ENCODE measurements at places on chromosomes 3 and 15. TPM values are rescaled to one million over a fixed set of nuclear protein-coding genes. Genes with fewer than 3 reads are reported as not detected.

Gene RHOA
- total RNA-seq = 630 TPM

Gene TRNT1
- 21.9 TPM for total RNA-seq

Gene TMEM40
- total RNA-seq = not detected

Gene CLDN18
- not detected for total RNA-seq

Gene CKMT1A
- total RNA-seq = not detected

GRCh38 chr3:45950131-45950530, 6.9 kb downstream of the CXCR6 start:
- H3K4me1 ChIP-seq = peaks cover 33% of the 10 kb centered on the region
- no peak overlapping the region for H3K4me3 ChIP-seq
- H3K36me3 ChIP-seq = peaks cover 48% of the 10 kb centered on the region
- no peak for DNase-seq
- H3K27me3 ChIP-seq = no peaks in the 10 kb centered on the region

GRCh38 chr3:81863756-81864155, 102.3 kb upstream of the GBE1 start:
- H3K36me3 ChIP-seq = no peaks in the 10 kb centered on the region
- H3K4me1 ChIP-seq = no peaks in the 10 kb centered on the region
- no peak overlapping the region for H3K27ac ChIP-seq
- no peak for DNase-seq
- no peaks in the 10 kb centered on the region for H3K27me3 ChIP-seq

DNA sequence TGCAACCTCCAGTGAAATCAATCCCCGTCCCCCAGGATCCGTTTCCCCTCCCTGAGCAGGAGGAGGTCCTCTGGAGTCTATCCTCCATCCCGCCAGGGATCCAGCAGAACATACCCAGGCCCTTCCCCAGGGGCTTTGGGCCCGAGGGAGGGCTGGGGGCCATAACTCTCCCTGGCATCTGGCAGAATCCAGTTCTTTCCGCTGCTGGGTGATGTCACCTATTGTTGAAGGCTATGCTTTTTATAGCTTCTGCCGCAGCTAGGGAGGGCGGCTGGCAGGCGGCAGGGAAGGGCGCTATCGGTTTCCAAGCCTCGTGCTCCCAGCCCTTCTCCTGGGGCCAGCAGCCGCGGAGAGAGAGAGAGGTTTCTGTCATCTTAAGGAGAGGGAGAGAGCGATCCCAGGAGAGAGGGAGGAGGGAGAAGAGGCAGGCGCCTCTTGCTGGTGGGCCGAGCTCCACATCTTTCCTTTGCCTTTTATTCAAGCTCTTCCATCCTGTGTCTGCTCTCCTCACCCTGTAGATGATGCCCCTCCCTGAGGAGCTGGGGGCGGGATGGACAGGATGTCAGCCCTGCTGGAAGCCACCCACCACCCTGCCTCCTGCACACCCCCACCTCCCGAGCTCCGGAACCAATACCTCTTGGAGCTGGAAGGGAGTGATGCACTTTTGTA, 120.1 kb downstream of the ANP32A start:
- H3K27me3 ChIP-seq = no peaks in the 10 kb centered on the region
- H3K36me3 ChIP-seq = no peaks in the 10 kb centered on the region
- peaks cover 18% of the 10 kb centered on the region for H3K4me1 ChIP-seq

DNA sequence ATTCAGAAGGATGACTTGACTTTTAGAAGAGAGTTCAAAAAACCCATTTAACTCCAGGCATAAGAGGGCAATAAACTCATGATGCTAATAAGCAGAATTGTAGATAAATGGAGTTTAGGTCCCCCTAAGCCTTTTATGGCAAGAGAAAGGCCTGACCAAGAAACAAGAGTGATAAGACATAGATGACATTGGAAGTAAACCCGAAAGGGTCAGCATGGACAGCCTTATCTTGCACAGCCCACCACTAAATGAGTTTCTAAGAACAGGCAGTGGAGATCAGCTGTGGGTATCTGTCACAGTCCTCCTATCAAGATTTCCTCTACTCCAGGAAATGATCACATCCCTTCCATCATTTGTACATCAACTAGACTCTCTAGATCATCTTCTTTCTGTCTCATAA, 457.9 kb upstream of the ADAMTS9 start:
- no peaks in the 10 kb centered on the region for H3K36me3 ChIP-seq
- no peaks in the 10 kb centered on the region for H3K27me3 ChIP-seq
- no peak for DNase-seq

DNA sequence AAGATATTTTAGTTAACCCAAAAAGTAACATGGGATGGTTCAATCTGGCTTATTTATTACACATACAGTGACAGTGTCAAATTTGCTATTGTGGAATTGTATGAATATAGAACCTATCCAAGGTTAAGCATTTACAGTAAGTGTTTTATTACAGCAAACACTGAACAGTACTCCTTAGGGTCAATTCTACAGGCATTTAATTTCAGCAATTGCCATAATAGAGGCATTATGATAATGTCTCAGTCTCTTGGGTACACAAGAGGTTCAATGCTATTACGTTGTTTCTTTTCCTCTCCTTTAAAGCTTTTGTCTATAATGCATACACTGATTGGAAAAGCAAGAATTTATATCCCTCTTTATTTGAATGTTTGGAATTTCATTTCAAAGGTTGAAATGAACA, 275.7 kb upstream of the NAALADL2 start:
- no peaks in the 10 kb centered on the region for H3K27me3 ChIP-seq
- no peak for DNase-seq
- H3K27ac ChIP-seq = no peak overlapping the region
- no peak overlapping the region for H3K4me3 ChIP-seq

- peaks cover 23% of the 10 kb centered on the region for H3K4me1 ChIP-seq
- no peak overlapping the region for H3K4me3 ChIP-seq
- H3K27ac ChIP-seq = no peak overlapping the region
- DNase-seq = no peak
Observed at GRCh38 chr3:56781762-56782161, 20.0 kb downstream of the ARHGEF3 start.

DNA sequence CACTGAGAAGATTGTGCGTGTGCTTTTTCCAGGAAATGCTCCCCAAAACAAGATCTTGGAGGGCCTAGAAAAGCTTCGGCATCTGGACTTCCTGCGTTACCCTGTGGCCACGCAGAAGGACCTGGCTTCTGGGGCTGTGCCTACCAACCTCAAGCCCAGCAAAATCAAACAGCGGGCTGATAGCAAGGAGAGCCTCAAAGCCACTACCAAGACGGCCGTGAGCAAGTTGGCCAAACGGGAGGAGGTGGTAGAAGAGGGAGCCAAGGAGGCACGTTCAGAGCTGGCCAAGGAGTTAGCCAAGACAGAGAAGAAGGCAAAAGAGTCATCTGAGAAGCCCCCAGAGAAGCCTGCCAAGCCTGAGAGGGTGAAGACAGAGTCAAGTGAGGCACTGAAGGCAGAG, 4.8 kb downstream of the MAP1A start:
- H3K4me1 ChIP-seq = peaks cover 8% of the 10 kb centered on the region
- H3K4me3 ChIP-seq = no peak overlapping the region
- no peaks in the 10 kb centered on the region for H3K27me3 ChIP-seq

GRCh38 chr3:132006605-132007204, 28.1 kb downstream of the CPNE4 start:
- no peak for DNase-seq
- no peaks in the 10 kb centered on the region for H3K4me1 ChIP-seq
- H3K4me3 ChIP-seq = no peak overlapping the region
- H3K27me3 ChIP-seq = no peaks in the 10 kb centered on the region
- no peak overlapping the region for H3K27ac ChIP-seq
- H3K36me3 ChIP-seq = no peaks in the 10 kb centered on the region

- H3K4me3 ChIP-seq = peak overlapping the region; percentile 86
- DNase-seq = no peak
- peak overlapping the region; percentile 85 for H3K27ac ChIP-seq
- H3K27me3 ChIP-seq = no peaks in the 10 kb centered on the region
- H3K4me1 ChIP-seq = no peaks in the 10 kb centered on the region
Observed at GRCh38 chr3:160400030-160400701, 716 bp downstream of the SMC4 start.

DNA sequence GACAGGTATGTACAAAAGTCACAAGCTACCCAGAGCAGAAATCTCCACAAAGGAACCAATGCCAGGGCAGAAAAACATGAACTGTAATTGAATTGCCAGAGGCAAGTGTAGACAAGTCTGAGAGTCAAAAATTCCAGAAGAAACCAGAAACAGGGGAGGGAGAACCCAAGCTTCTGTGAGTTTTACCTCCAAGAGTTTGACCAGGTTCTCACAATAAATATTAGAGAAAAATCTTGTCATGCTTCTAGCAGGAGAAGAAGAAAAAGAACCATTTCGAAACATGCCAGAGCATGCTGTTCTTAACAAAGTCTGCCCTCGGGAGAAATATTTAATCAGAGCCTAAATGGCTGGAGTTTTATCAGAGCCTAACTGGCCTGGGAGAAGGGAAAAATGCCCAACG, 32.5 kb upstream of the AP3B2 start:
- H3K27me3 ChIP-seq = no peaks in the 10 kb centered on the region
- no peaks in the 10 kb centered on the region for H3K4me1 ChIP-seq
- no peaks in the 10 kb centered on the region for H3K36me3 ChIP-seq
- DNase-seq = no peak
- no peak overlapping the region for H3K4me3 ChIP-seq
- no peak overlapping the region for H3K27ac ChIP-seq

GRCh38 chr3:165217739-165218138, 21.6 kb upstream of the SLITRK3 start:
- H3K27me3 ChIP-seq = no peaks in the 10 kb centered on the region
- no peaks in the 10 kb centered on the region for H3K36me3 ChIP-seq
- no peaks in the 10 kb centered on the region for H3K4me1 ChIP-seq
- no peak overlapping the region for H3K27ac ChIP-seq
- no peak overlapping the region for H3K4me3 ChIP-seq

DNA sequence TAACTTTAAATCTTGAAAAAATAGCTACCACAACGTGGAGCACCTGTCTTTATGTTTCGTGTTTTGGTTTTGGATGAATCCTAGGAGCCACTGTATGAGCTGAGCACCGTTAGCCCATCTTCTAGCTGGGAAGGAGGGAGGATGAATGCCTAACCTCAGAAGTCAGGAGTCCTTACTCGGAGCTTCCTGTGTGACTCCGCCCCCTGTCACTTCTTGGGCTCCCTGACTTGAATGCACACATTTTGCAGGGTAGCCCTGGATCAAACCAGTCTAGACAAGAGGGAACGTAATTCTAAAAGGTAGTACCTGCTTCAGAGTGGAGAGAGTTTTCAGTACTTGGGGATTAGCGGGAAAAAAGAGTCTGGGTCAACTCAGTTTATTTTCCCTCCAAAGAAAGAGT, 5.3 kb downstream of the GABRA5 start:
- no peaks in the 10 kb centered on the region for H3K27me3 ChIP-seq
- H3K27ac ChIP-seq = no peak overlapping the region
- no peaks in the 10 kb centered on the region for H3K4me1 ChIP-seq
- H3K4me3 ChIP-seq = no peak overlapping the region

DNA sequence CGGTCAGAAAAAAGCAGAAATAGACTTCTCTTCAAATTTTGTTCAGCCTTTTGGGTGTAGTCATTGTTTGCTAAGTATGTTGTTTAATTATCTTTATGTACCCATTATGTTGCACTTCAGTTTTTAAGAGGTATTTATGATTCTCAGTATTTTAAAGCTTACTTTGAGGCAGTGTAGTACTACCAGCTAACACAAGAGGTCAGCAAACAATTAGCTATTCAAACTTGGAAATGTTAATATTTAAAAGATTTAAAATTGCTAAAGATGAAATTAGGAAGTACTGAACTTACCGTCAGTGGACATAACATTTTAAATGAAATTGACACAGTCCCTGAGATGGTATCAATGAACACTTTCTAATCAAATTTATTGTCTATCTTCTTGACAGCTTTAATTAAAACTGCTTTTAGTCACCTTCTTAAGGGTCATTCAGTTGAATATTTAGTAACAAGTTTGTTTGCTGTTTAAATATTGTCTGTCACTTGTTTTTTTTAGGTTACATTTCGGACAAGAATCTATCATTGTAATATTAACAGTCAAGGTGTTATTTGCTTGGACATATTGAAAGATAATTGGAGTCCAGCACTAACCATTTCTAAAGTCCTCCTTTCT, 28.1 kb downstream of the NKIRAS1 start:
- H3K4me3 ChIP-seq = no peak overlapping the region
- no peak for DNase-seq
- H3K27ac ChIP-seq = no peak overlapping the region
- H3K27me3 ChIP-seq = no peaks in the 10 kb centered on the region

DNA sequence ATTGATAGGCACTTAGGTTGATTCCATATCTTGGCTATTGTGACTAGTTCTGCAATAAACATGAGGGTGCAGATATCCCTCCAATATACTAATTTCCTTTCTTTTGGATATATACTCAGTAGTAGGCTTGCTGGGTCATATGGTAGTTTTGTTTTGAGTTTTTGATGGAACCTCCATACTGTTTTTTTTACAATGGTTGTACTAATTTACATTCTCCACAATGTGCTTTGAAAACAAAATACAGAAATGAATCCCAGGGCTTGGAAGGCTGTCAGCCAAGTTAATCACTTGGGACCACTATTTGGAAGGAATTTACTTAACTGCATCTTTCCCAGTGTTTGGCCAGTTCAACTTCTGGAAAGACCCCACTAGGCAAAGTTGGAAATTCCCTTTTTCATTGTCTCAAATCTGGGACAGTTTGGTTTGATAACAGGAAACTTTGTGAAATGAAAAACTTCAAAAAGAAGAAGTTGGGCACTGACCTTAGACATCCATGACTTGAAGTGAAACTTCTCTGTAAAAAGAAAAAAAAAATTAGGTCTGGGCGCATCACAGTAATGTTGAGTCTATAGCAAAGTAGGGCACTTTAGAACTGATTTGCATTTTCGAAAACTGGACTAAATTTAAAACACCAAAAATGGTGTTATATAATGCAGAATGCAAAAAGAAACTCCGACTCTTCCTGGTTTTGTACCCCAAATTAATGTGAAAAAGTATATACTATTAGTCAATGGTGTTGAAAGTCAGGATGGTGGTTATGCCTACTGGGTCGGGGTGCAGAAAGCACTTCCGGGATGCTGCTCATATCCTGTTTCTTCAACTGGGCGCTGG, 6.0 kb downstream of the CTSH start:
- H3K4me3 ChIP-seq = peak overlapping the region; percentile 7
- H3K27ac ChIP-seq = peak overlapping the region; percentile 15
- H3K27me3 ChIP-seq = no peaks in the 10 kb centered on the region
- H3K4me1 ChIP-seq = peaks cover 23% of the 10 kb centered on the region
- DNase-seq = no peak
- H3K36me3 ChIP-seq = no peaks in the 10 kb centered on the region

DNA sequence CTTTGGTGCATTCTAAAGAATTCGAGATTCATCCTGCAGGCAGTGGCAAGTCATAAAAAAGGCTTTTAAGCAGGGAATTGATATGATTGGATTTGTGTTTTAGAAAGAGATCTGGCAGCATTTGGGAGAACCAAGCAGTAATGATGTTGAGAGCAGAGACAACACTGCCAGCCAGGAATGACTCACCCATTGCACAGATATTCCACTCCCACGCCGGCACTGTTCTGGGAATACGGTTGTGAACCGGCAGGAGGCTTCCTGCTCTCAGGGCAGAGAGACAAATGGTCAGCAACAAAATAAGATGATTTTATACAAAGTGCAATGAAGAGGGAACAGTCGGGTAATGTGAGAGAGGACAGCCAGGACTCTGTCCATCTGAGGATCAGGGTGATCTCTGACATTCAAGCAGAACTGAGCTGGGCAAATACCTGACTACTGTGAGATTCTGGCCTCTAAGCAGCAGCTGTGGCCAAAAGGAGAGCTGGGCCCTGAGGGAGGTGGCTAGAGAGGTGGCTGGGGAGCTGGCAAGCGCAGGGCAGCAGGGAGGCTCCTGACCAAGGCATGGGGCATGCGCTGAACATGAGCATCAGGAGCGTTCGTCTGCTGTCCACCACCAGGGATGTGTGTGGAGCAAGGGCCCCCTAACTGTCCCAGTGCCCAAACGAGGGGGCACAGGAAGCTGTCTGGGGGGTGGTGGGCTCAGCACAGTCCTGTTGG, 56.1 kb upstream of the PLXNA1 start:
- DNase-seq = peak; percentile 70
- H3K27me3 ChIP-seq = no peaks in the 10 kb centered on the region
- peaks cover 9% of the 10 kb centered on the region for H3K4me1 ChIP-seq
